ENCODE measurements at places on chromosomes 1 and 21.

- DNase-seq = no peak
These were observed 79.7 kb upstream of the RUNX3 start for GRCh38 chr1:25009671-25010262.

- no peak for DNase-seq
These were observed 727.2 kb upstream of the ADGRL2 start for GRCh38 chr1:81073580-81073979.

GRCh38 chr1:151577173-151577572 is 34.7 kb upstream of the SNX27 start:
- DNase-seq = no peak

GRCh38 chr21:39670701-39671100 is 58.0 kb downstream of the B3GALT5 start:
- DNase-seq = no peak

GRCh38 chr1:5707566-5708345 is 284.5 kb downstream of the NPHP4 start:
- DNase-seq = no peak

- no peak for DNase-seq
These were observed 57.0 kb downstream of the SPATA46 start for GRCh38 chr1:162319493-162320175.

GRCh38 chr1:248823517-248824001 is 2.2 kb downstream of the SH3BP5L start:
- no peak for DNase-seq

DNA sequence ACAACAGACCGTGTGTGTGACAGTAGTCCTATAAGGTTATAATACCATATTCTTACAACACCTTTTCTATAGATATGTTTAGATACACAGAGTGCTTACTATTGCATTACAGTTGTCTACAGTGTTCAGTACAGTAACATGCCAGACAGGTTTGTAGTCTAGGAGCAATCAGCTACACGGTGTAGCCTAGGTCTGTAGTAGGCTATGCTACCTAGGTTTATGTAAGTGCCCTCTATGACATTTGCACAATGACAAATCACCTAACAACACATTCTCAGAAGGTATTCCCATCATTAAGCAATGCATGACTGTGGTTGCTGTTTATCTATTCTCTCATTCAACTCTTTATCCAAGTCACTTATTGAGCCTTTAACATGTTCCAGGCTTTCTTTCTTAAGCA is 1.8 kb upstream of the WLS start:
- no peak for DNase-seq

- peak; percentile 87 for DNase-seq
These were observed 1.5 kb downstream of the TRIM62 start for GRCh38 chr1:33180226-33180910.

DNA sequence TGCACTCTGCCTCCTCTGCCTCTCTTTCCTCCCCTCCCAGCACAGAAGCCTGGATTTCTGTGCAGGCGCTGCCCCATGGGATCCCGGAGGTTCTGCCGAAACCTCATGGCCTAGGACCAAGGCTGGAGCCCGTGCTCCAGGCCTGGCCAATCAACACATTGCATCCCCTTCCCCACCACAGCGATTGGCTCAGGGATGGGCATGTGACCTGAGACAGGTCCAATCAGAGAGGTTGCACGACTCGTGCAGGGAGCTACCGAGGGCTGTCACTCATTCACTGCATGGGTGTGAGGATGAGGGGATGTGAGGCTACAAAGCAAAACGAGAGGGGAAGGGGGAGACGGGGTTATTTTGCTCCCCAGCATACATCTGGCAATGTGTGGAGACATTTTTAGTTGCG is 3.3 kb upstream of the CELA2B start:
- no peak for DNase-seq

DNA sequence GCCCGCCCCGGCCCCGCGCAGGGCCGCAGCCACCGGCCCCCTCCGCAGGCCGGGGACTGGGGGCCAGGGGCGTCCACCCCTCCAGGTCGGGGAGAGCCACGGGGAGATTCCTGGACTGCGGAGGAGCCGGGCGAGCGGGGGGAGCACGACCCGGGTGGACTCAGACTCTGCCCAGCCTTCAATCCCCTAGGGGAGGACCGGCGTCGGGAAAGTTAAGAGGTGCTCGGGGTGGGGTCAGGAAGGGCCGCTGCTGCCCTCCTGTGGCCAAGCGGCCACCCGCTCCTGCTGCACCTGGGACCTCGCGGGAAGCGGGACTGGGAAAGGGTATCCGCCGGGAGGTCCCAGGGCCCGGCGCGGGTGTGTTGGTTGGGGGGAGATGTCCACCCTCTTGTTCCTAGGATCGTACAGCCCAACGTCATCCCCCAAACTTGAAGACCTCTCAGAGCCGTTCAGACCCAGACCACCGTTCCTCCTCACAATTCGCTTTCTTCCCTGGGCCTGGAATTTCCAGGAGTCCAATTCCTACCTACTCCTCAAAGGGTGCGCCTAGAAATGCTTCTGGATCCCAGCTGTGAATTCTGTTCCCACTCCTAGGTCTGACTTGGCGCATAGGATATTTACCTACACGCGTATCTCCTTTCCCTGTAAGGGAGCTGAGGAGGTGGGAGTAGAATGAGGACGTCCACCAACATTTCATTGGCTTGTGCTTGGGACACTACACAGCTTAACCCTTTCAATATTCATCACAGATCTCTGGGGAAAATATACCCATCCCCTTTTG is 484 bp upstream of the RHOC start:
- peak; percentile 87 for DNase-seq

- no peak for DNase-seq
These were observed 3.2 kb downstream of the DVL1 start for GRCh38 chr1:1345860-1346500.

DNA sequence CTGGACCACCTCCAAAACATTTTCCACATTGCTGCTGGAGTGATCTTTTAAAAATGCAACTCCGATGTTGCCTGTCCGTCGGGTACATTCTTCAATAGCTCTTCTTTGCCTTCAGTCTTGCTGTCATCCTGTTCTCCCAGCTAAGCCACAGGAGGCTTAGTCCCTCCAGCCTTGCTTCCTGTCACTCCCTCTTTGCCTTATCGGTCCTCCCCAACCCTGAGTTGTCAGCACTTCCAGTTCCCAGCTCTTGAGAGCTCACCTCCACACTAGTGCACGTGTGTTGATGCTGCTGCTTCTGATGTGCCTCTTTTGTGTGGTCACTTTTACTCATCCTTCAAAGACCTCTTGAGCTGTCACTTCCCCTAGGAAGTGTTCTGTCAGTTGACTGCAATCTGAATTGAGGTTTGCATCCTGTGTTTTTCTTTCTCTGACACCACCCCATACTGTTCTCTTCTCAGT is 15.3 kb downstream of the UCK2 start:
- peak; percentile 48 for DNase-seq

DNA sequence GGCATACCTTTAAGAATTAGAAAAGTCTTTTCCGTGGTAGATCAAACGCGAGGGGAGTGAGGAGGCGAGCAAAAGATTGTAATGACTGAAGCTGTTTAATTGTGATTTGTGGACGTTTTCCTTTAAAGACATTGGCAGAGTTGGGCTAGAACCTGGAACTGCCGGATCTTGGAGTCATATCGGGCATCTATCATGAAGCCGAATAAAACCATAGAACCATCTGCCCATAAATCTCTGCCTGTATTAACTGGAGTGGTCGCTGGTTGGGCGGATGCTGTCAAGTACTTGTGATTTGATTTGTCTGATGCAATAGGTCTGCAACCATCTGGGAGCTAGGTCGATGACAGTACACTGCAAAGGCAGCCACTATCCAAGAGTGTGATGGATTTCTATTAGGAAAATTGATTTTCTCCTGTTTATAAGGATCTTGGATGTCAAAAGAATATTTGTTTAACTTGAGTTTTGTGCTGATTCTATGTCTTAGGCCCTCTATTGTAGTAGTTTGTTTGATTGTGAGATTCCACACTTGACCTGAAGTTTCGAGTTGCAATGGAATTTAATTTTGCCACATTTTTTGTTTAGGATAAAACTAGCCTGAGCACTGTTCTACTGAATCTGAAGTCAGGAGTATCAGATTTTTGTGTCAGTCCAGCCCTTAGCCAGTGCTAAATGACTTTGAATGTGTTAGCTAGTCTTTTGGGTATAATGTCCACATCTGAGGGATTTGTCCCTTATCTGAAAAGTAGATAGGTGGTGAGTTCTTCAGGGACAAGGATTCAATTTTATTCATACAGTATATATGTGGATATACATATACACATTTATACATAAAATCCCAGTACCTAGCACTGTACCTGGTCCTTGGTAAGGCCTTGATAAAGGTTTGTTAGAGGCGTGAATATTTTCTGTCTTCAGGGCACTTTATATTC is 1.2 kb downstream of the SARS1 start:
- DNase-seq = peak; percentile 87

DNA sequence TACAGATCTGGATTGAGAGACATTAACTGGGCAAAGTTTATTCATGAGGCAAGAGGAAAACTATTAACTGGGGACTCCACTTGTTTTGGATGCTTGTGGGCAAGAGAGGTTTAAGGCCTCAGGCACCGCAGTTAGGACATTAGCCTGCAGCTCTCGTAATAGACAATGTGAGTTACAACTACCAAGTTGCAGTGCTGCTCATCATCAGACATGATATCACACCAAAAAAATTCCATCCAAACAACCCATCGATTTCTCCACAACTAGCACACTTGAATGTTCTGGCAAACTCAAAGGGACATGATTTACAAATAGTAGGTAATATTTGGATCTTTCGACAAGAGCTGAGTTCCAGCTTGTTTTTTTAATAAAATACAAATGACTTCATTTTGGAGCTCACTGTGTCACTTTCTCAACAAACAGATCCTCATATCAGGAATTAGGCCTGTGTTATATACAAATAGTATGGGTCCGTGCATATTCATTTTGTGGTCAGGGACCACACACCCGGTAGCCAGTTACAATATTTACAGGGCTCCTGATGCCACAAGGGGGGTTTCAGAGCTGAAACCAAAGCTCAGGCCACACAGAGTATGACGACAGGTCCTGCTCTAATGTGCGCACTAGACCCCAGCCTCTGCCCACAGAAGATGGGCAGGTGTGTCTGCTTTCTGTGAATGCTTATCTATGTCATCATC is 128.0 kb downstream of the TGFBR3 start:
- DNase-seq = no peak

DNA sequence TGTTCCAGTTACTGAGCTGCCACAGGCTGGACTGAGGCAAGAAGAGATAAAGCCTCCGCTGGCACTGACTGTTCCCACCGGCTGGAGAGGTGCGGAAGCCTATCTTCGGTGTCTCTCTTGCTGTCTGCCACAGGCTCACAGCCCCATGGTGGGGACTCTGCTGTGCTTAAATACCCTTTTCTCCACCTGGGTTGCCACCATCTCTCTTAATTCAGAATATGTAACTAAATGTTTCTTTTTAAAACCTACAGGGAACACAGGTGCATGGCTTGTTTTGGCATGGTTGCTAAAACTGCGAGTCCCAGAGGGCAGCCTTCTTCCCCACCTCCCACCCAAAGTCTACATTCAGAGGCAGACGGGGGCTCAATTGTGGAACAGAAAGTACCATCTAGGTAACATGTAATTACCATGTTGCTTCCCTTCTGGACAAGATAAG is 8.1 kb upstream of the LBR start:
- DNase-seq = no peak

DNA sequence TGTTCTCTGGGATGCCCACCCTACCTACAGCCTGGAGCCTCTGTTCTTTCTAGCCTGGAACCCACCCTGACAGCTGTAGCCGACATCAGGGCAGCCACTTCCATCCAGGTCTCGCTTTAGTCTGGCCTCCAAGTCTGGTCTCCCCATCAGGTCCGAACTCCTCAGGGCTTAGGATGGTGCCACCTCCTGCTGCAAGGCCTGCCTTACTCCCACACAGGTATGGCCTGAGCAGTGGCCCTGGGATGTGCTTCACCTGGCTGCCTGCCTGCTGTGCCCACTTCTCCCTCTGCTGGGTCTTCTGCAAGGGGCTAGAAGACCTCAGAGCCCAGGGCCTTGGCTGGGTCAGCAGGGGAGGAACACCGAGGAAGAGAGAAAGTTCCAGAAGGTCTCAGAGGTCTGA is 35.7 kb upstream of the MAGOH start:
- no peak for DNase-seq

DNA sequence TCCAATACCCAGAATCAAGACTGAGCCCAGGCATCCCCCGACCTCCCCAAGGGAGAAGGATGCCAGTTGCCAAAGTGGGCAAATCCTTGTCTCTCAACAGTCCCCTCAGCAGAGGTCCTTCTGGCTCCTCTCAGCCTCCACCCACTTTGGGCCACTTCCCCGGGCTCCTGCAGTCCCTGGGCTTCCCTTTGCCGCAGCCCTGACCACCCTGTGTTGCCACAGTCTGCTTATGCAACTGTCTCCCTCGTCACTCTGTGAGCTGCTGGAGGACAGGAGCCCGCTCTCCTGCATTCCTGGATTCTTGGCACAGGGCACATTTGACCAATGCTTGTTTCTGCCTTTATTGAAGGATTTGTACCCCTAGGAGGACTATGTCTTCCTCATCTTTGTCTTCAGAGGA is 2.9 kb upstream of the LRP8 start:
- DNase-seq = no peak

DNA sequence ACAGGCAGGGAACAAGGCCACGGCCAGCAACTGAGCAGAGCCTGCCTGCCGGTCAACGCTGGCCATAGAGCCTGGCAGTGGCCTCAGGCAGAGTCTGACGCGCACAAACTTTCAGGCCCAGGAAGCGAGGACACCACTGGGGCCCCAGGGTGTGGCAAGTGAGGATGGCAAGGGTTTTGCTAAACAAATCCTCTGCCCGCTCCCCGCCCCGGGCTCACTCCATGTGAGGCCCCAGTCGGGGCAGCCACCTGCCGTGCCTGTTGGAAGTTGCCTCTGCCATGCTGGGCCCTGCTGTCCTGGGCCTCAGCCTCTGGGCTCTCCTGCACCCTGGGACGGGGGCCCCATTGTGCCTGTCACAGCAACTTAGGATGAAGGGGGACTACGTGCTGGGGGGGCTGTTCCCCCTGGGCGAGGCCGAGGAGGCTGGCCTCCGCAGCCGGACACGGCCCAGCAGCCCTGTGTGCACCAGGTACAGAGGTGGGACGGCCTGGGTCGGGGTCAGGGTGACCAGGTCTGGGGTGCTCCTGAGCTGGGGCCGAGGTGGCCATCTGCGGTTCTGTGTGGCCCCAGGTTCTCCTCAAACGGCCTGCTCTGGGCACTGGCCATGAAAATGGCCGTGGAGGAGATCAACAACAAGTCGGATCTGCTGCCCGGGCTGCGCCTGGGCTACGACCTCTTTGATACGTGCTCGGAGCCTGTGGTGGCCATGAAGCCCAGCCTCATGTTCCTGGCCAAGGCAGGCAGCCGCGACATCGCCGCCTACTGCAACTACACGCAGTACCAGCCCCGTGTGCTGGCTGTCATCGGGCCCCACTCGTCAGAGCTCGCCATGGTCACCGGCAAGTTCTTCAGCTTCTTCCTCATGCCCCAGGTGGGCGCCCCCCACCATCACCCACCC is at the start of gene TAS1R3:
TSS of gene TAS1R3 (plus strand) at position 213 of the 898 bp plus-strand sequence. CDS start at position 279, 66 bp downstream.
- DNase-seq = no peak

Data from A673 (cell line).